ENCODE measurements at places on chromosomes 6 and 20.
A peak's percentile ranks its signal among the peaks of the same experiment; 100 is the strongest.

DNA sequence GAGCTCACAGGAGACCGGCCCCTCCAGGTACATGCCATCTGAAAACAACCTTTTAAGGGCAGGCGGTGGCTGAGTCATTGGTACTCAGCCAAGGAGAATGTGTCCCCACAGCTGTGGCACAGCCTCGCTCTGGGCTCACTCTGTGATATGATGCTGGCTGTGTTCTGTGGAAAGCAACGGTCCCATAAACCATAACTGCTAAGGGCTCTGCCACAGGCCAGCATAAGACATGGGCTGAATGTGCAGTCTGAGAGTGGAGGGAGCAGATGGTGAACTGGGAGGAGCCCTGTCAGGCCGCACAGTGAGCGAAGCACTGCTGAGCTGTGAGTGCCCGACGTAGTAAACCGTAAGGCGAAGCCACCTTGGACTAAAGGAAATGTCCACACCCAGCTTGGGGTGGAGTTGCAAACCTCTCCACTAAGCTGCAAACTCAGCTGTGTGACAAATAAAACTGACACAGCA lies 375.8 kb downstream of the THBS2 start:
- DNase-seq: peak; percentile 13

GRCh38 chr6:47836639-47837038 lies 54.8 kb downstream of the OPN5 start:
- no peak for DNase-seq

DNA sequence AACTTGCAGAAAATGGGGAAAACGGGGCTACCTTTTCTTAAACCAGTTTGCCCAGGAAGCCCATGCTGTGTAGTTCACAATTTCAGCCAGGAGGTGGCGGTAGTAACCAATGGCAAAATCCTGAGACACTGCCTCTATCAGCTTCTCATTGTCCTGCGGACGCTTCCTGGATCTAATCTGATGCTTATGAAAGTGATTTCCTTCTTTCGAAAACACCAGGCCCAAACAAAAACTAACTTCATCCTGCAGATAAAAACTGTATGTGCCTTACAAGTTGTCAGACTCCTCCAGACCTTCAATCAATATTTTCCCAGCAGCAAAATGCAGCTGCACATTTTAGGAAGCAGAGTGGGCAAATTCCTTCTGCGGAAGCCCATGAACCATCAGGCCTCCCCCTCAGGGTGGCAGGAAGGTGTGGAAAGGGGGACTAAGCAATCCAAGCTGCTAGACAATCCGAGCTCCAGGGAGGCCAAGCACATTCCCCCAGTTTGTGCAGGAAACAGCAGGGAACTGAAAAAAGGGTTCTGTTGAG lies 88.5 kb downstream of the LY86 start:
- DNase-seq: peak; percentile 68

DNA sequence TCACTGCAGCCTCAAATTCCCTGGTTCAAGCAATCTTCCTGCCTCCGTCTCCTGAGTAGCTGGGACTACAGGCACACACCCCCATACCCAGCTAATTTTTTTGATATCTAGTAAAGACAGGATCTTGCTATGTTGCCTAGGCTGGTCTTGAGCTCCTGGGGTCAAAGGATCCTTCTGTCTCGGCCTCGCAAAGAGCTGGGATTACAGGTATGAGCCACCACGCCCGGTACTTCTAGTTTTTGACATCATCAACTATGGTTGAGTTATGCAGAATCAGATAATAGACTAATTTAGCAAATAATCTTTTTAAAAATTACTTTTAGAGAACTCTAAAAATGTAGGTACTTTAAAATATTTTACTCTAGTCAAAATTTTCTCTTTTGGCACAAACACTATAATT lies 166.2 kb downstream of the SOX4 start:
- DNase-seq: no peak

DNA sequence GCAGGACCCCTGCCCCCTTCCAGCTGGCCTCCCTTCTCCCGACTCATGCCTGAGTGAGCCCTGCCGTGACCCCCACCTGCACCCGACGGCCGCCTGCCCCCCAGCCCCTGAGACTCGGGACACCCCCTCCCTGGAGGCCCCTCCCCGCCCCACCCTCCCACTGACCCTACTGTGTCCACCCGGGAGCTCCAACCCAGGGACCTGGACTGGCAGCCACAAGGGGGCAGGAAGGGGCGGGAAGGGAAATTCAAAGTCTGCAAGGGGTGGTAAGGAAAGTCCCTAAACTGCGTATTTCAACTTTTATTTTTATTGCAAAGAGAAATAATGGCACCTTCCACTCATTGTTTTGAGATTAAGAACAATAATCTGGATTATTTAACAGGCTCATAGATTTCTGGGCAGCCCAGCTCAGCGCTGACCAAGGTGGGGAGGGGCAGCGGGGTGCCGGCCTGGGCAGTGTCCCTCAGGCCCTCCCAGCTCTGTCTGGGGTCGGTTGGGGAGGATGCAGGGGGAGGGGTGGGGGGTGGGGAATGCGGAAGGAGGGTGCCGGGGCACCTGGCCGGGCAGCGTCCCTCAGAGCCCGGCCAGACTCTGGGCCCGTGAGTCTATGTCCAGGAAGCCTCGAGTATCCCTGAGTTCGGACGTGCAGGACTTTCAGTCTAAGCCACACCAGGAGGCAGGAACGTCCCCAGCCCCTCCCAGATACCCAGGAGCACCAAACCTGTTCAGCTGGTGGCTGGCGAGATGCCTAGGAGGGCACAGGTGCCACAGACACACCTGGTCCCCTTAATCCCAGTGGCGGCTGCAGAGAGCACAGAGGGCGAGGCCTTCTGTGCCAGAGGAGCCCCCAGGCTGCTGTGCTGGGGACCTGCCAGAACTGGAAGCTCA lies 1.3 kb upstream of the PTK6 start:
- no peak for DNase-seq

GRCh38 chr20:16672299-16672698 lies 57.5 kb upstream of the SNRPB2 start:
- no peak for DNase-seq

GRCh38 chr6:11434565-11435326 lies 102.8 kb upstream of the TMEM170B start:
- DNase-seq: peak; percentile 63

DNA sequence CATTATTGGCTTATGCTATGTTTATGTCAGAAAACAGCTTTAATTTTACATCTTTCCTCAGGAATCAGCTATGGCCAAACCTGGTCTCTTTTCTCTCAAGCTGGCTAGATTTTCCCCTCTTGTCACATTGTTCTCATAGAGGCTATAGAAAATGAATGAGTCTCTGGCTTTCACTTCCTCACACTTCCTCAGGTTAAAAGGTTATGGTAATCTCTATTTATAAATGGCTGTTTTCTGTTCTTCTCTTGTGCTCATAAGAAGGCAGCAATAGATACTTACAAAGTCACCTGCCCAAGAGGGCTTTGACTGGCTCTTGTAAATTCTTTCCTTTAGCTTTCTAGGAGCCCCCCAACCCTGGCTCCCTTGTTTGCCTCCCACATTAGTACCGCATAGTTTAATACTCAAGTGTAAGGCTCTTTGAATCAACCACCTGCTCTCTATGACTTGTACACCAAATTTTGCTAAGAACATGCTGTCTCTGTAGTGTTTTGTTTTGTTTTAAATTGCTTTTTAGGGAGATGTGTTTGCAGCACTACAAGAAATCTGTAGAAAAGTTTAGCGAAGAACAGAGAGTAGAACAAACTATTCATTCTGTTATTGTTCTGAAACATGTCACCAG lies 897.4 kb upstream of the CITED2 start:
- no peak for DNase-seq

- DNase-seq: no peak
Observed at GRCh38 chr6:72636215-72636614, 14.4 kb downstream of the KCNQ5 start.

- no peak for DNase-seq
Observed at GRCh38 chr20:3042625-3043024, 797 bp upstream of the GNRH2 start.

GRCh38 chr6:168892031-168892430 lies 361.6 kb downstream of the THBS2 start:
- DNase-seq: no peak

DNA sequence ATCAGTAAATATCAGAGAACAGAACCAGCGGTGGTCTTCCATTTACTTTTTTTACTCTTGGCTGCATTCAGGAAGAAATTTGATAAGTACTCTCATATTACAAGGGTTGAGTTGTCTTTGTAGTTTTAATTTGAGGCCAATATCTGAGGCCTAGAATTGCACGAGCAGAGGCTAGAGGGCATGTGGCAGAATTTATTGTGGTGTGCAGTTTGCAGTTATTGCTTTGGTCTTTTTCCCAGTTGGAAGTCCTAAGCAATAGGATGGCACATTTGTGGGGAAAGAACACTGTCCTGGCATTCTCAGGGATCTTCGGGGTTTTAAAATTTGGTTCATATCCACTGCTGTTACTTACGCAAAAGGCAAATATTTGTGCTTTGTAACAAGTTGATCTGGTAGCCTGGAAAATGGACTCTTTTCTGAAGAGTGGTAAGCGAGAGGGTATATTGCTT lies 66.0 kb downstream of the CTNNBL1 start:
- no peak for DNase-seq

DNA sequence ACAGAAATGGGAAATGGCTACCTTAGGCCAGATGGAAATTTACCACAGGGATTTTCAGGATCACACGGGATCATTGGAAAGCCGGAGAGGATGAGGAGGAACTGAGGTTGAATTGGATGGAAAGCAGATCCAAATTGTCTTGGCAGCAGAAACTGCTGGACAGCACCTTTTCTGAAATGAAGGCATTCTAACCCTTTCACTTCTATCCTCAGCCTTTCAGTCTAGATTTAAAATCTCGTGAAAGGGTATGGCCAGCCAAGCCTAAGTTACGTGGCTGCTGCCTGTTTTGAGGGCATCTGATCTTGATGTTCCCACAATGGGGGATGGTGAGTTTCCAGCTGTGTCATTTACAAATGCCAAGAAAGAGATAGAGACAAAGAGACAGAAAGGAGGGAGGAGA lies 358.2 kb downstream of the KIF16B start:
- DNase-seq: no peak

DNA sequence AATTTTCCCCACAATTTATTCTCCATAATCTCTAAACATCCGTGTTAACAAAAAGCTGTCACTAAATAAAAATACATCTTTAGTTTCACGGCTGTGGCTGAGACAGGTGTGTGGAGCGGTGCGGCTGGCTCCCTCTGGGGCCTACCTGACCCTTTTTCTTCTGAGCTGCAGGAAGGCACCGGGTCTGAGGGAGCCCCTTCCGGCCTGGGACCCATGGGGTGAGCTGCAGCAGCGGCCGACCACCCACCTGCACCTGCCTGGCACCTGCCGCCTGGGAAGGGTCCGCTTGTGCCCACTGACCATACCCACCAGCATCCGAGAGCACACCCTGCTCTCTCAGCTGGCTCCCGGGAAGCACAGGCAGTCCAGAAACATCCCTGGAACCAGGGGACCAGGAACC lies 41.5 kb upstream of the FNDC1 start:
- DNase-seq: no peak

GRCh38 chr6:71346334-71346694 lies 57.7 kb downstream of the OGFRL1 start:
- DNase-seq: no peak

DNA sequence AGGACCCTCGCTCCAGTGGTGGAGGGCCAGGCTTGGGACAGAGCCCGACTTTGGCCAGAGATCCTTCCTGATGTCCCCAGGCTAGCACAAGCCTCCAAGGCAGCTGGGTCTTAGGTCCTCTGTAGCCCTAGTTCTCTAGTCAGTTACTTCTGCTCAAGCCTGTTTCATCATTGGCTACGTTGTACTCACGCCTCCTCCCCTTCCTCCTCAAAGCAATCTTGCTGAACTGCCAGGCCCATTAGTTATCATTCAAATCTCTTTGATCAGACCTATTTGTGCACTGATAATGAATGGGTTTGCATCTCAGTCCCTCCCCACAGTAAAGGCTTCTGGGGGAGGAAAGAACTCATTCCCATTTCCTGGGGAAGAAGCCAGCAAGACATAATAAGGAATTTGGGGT lies 256.8 kb downstream of the NFATC2 start:
- no peak for DNase-seq

GRCh38 chr20:18688676-18689075 lies 100.8 kb downstream of the DTD1 start:
- no peak for DNase-seq

- no peak for DNase-seq
Observed at GRCh38 chr6:95208621-95209020, 368.7 kb upstream of the MANEA start.

DNA sequence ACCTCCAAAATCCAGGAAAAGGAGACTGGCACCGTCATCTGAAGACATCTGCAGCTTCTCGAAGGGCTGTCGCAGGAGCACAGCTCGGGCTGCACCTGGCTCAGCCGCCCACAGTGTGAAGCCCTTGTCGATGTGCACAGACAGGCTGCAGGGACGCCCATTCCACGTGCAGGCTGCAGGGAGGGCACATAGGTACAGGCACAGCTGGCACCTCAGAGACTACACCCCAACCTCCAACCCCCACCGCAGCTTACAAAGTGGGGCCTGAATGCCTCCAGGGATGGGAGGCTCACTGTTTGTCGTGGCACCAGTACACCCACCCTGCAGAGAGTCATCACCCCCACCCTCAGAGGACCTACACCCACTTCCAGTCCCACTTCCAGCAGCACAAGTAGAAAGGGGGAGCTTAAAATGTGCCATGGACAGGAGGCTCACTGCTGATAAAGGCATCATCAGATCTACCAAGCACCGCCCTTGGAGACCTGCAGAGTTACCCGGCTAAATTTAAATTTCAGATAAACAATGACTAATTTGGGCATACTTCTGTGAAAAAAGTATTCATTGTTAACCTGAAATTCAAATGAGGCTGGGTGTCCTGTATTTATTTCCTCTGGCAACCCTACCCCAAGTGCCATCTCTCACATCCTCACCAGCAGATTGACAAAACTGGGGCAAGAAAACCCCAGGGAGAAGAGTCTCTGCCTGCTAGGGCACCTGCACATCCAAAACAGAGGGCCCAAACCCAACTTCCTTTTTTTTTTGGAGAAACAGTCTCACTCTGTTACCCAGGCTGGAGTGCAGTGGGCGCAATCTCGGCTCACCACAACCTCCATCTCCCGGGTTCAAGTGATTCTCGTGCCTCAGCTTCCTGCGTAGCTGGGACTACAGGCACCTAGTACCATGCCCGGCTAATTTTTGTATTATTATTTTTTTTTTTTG lies 7.7 kb upstream of the CDK5RAP1 start:
- no peak for DNase-seq

DNA sequence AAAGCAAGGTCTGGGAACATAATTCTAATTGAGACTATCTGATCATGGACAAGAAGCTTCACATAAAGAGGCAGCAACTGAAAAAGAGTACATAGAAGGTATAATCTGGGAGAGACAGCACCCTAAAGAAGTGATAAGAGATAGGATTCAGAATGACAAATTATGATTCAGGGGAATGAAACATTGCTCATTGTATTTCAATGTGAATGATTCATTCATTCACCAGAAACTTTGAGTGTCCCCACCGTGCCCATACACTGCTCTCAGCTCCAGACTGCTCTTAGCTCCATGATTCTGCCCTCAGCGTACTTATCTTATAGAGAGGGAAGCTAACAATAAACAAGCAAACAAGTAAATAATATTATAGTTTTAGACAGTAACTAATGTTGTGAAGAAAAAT lies 329.3 kb upstream of the IRAK1BP1 start:
- DNase-seq: no peak

DNA sequence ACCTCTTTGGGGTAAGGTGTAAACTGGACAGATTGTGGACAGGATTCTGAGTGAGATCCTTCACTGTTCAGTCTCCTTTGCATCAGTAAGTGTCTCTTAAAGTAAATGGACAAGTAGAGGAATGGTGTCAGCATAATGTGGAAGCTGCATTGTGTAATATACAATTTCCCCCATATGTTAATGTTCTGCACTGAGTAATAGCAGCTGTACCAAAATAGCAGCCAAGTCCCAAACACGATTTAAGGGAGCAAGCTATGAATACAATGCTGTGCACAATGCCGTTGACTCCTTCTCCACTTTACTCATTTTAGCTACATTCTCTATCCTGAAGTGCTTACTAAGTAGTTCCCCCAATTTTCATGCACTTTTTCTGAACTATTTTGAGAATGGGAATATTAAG lies 21.1 kb upstream of the TRIM26 start:
- DNase-seq: no peak
